ENCODE measurements at places on chromosomes 2 and 18. TPM values are rescaled to one million over a fixed set of nuclear protein-coding genes. Genes with fewer than 3 reads are reported as not detected.

The RNF103 gene
- polyA plus RNA-seq, result 39.8 TPM

The AMER3 gene
- polyA plus RNA-seq, result 0.03 TPM

The SLC11A1 gene
- 0.58 TPM for polyA plus RNA-seq

DNA sequence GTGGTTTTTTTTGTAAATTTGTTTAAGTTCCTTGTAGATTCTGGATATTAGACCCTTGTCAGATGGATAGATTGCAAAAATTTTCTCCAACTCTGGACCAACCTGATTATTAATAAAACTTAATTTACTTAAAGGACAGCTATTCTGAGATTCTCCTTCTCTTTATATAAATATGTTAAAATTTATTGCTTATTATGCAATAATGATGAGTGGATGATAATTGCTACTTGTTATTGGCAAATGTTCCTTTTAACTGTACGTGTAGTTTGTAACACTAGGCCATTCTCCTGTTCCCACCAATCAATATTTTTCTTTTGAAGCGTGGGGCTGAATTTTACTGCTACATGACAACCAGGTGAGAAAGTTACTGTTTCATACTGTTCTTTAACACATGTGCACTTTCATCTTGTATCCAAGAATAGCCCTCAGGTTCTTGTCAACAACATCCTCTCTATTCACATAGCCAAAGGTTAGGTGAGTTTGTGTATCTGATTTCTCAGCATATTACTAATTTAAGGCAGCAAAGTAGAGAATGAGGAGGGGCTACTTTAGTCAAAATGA, 16.6 kb upstream of the STK17B start:
- no peak for DNase-seq

The SDC1 gene
- 22.2 TPM for polyA plus RNA-seq

The RESP18 gene
- polyA plus RNA-seq, result not detected

DNA sequence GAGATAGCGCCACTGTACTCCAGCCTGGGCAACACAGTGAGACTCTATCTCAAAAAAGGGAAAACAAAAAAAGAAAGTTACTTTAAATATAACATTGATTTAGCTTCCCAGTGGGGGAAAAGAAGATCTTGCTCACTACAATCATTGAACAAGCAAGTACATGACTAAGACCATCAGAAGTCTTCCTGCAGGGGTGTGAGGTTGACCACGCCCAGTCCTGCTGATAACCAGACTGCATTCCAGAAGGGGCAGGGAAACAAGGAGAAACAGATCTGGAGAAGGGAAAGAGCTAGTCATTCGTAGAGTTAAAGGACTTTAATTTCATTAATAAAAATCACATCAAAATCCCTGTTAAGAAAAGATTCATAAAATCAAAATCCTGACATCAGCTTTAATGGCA, 77.5 kb downstream of the EPHA4 start:
- no peak for DNase-seq

The DCDC2C gene
- 0.65 TPM for polyA plus RNA-seq

DNA sequence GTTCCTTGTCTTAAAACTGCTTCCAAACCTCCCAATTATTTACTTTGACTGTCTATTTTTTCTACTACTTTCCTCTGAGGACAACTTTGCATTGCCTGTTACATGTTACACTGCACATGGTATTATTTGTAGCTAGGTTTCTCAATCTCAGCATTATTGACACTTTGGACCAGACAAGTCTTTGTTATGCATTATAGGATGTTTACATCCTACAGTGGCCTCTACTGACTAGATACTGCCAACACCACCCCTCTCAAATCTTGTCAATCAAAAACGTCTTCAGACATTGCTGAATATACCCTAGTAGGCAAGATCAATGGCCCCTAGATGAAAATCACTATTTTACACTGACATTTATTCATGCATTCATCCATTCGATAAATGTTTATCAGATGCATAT, 129.6 kb upstream of the DNAJC10 start:
- DNase-seq, result no peak

The KLHL29 gene
- 11.9 TPM for polyA plus RNA-seq

DNA sequence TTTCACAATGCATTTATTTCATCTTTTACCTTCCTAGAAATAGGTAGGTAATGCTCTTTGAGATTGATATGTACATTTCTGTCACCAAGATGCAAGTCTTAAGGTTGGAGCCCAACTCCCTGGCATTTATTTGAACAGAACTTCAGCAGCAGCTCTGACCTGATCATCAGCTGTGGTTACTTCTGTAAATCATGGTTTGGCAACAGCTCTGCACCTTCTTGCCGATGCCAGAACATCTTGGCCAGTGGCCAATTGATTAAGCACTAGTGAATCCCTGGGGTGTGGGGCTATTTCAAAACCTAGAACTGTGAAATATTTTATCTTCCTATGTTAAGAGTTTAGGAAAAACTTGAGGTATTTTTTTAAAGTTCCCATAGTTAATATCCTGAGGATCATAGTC, 124.8 kb upstream of the NYAP2 start:
- DNase-seq, result no peak

The EML6 gene
- 20.4 TPM for polyA plus RNA-seq

DNA sequence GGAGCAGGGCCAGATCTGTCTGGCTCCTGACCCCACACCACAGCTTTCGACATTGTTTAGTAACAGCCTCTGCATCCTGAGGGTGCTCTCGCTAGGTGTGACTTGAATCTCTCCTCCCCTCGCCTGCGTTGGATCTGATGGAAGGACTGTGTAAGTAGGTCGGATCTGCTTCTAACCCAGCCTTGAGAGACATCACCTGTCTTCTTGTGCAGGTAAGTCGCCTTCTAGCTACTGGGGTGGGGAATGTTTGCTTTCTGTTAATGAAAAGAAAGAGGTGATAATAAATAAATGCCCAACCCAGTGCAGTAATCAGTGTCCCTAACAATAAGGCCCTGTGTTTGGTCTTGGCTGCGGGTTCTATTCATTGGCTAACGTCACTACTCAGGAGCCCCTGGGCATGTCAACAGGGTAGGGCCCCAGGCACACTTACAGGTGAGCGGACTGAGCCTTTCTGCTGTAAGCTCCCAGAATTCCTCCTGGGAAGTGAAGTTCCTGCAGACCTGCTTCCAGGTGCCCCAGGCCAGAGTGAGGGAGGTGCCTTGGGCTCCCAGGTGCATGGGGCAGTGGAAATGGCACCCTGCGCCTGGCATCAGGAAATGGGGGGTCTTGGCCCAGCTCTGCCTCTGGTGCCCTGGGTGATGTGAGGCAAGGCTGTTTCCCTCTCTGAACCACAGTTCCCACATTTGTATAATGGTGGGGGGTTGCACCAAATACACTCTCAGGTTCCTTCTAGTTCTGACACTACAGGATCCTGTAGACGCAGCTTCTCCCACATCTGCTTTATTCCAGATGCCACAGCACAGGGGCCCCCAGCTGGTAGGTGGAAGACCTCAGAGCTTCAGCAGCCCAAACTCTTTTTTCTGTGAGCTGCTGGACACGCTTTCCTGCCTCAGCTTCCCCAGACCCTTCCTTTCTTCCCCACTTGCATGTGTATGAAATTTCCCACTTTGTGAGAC, 11.2 kb upstream of the FOSL2 start:
- DNase-seq, result no peak

GRCh38 chr18:45312555-45313126, 302.6 kb upstream of the SLC14A2 start:
- DNase-seq, result no peak

- peak; percentile 25 for DNase-seq
Measured at GRCh38 chr2:157194097-157194688, 63.3 kb upstream of the GALNT5 start.

The PDCD1 gene
- 0.13 TPM for polyA plus RNA-seq

The UGT1A6 gene
- polyA plus RNA-seq, result 2.7 TPM

DNA sequence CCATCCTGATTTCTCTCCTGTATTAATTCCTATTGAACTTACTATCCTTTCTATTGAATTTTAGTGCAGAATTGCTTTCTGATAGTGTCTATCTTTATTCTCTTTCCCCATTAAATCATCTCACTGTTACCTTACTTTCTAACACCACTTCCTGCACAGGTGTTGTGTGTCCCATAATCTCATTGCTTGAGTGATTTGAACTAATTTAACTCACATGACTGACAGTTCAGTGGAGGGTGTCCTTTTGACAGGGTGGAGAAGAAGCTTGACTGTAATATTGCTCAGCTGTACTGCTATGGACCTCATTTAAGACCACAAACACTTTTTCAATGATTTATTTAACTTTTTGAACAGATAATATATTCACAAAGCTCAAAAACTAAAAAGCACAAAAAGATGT, 211.8 kb downstream of the NRXN1 start:
- no peak for DNase-seq

DNA sequence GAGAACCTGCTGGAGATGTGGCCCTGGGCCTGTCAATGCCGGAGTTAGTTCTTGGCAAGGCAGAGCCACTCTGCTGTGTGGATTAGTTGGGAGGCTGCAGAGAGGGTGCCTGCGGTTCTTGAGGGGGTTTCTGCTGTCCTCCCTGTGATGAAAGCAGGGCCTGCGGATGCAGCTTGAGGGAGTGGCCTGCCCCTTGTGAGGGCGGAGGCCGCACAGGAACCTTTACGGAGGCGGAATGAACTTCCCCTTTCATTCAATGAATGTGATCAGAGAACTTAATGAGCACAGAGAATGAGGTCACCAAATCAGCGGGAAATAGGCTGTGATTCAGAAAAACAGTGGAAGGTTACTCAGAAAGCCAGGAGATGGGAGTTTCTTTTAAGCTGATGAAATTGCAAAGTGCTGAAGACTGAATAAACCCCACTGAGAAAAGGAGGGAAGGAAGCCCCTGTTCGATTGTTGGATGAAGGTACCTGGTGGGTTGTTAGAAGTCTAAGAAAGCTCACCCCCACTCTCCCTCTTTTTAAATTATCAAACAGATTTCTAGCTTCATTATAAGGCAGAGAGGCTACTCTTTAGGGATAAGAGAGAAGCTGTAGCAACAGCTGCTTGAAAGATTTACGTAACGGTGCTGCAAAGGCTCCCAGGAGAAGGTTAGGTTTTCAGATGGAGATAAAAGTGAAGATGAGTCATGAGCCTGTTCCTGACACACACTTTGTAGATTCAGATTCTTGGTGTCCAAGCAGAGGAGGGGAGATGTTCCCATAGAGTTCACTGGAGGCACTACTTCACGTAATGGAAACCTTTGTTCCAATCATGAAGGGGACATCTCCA, 47.4 kb downstream of the VWA3B start:
- no peak for DNase-seq

DNA sequence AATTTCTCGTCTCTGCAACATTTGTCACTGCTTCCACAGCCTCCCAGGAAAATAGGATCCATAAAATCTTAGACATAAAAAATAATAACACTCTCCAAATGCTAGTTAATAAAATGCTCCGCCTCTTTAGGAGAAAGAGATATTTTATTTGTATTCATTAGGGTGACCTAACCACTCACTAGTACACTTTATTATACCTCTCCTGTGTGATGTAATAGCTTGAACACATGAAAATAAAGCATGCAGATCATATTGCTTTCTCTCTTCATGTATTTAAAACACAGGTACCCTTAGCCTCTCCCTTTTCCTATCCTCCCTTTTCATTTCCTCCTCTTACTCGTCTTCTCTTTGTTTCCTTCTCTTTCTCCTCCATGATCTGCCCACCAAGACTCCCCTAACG, 694.2 kb downstream of the EPHA4 start:
- no peak for DNase-seq

GRCh38 chr2:233346376-233346775, 7.9 kb upstream of the DGKD start:
- no peak for DNase-seq

- DNase-seq, result no peak
Measured at GRCh38 chr18:40673150-40673549, 1281.9 kb upstream of the PIK3C3 start.

DNA sequence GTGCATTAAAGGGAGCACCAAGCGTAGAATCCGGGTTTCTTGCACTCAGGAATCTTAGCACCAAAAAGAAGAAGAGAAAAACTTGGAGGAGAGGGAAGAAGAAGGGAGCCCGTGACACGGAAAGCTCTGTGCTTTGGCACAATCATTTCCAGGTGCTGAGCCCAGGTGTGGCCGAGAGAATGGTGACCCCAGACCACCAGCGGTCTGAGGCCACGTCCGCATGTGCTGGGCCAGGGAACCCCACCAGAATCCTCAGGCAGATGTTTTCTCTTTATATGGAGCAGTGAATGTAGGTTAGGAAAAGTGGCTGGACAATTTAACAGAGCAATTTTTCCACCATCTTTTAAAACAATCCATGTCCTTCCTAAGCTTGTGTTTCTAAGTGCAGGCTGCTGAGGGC, 520.9 kb downstream of the EPHA4 start:
- DNase-seq, result no peak

DNA sequence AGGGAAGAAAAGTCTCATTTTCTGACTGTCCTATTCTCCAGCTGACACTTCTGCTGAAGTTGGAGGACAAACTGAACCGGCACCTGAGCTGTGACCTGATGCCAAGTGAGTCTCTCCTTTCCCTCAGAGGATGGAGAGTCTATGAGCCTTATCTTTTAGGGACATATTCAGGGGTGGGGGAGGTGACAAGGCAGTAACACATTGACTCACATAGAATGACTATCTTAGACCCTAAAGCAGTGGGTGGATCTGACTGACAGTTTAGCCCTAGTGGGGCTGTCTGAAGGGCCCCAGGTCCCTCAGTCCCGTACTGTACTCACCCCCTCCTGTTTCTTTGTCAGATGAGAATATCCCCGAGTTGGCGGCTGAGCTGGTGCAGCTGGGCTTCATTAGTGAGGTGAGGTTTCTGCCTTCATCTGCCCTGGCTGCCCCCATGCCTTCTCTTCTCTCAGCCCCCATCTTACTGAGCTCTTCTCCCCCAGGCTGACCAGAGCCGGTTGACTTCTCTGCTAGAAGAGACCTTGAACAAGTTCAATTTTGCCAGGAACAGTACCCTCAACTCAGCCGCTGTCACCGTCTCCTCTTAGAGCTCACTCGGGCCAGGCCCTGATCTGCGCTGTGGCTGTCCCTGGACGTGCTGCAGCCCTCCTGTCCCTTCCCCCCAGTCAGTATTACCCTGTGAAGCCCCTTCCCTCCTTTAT, 805 bp upstream of the KRTCAP3 start:
- no peak for DNase-seq

DNA sequence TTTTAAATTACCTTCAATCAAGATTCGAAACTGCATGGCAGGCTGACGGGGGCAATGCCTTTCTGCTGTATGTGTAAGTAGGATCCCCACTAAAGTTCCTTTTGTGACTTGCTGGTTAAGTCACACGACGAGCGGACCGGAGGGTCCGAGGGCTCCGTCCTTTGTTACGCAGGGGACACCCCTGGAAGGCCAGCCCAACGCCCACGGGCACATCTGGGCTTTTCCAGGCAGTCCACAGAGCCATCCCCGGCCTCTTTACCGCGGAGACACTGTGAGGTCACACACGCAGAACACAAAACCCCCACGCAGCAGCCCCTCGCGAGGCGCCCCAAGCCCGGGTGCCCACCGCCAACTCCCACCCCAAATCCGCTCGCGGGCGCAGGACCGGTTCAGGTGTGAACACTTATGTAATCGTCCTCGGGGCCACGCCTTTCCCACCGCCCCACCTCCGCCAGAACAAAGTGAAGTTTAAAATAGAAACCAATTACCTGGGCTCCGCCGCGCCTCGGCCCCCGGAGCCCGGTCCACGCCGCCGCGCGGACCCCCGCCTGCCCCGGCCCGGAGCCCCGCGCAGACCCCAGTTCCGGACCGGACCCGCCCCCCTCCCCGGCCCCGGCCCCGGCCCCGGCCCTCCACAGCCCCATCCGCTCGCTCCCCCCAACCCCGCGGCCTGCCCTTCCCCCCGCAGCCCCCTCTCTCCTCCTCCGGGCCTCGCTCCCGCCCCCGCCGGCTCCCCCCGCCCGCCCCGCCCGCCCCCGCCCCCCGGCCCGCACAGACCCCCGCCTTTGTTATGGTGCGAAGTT, 4.2 kb downstream of the ZNF516 start:
- DNase-seq, result no peak

- DNase-seq, result no peak
Measured at GRCh38 chr2:241422350-241422749, 66.3 kb downstream of the FARP2 start.
